T-helper 1 cell (primary cell): ENCODE measurements at places on chromosomes 7 and 10.

DNA sequence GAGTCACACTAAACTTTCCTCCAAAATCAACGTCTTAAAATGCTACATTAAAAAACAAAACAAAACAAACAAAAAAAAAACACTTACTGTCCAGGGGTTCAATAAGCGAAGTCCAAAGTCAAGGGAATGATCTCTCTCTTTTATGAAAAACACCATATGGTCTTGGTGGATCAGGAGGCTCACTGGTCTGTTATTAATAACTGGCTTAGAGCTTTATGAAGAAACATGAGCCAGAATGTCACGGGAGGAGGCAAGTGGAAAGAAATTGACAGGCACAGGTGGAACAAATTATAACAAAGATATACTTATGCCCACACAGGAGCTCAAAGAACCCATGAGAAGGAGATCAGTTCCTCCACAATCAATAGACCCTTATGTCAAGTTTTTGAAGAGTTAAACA, at the start of gene MRLN:
Gene MRLN (minus strand): TSS at position 189 of the 400 bp plus-strand sequence.
- DNase-seq = no peak

- no peak for DNase-seq
These were observed 143.9 kb upstream of the STK17A start for GRCh38 chr7:43438897-43439479.

DNA sequence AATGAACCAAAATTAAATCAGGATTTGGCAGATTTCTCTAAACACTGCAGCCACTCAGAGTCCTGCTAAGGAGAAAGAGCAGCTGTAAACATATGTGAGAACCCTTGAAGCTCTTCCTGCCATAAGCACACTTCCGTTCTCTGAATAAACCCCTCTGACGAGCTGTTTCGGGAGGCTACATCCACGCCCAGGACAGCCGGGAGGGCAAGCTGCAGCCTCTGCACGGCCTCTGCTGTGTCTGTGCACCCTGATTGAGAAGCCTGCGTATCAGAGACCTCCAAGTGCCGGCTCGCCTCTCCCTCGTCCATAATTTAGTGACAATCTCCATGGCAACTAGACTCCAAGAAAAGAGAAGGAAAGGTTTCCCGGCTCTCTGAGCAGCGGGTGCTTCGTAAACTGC, 114.4 kb downstream of the PTPRN2 start:
- no peak for DNase-seq

- no peak for DNase-seq
These were observed 19.4 kb upstream of the TNS3 start for GRCh38 chr7:47601119-47601880.

- no peak for DNase-seq
These were observed 49.6 kb downstream of the ASB13 start for GRCh38 chr10:5616836-5617235.

DNA sequence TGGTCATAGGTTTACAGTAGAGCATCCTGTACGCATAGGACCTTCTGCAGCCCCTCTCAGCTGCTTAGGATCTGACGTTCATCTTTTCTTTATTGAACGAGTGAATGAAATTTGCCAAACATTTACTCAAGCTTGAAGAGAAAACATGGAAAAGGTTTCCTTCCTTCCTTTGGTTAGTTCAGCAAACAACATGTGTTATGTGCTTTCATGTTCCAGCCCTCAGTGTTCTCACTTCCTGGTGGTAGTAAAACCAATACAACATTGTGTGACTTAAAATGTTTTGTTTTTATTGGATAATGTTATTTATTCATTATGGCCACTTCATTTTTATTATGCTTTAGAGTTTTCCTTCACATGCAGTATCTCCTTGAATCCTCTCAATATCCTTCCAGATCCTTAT, 1.4 kb upstream of the CDCA7L start:
- no peak for DNase-seq

- DNase-seq = no peak
These were observed 47.0 kb downstream of the THSD7A start for GRCh38 chr7:11784769-11785536.

GRCh38 chr7:37320848-37321468, 127.7 kb downstream of the ELMO1 start:
- no peak for DNase-seq

DNA sequence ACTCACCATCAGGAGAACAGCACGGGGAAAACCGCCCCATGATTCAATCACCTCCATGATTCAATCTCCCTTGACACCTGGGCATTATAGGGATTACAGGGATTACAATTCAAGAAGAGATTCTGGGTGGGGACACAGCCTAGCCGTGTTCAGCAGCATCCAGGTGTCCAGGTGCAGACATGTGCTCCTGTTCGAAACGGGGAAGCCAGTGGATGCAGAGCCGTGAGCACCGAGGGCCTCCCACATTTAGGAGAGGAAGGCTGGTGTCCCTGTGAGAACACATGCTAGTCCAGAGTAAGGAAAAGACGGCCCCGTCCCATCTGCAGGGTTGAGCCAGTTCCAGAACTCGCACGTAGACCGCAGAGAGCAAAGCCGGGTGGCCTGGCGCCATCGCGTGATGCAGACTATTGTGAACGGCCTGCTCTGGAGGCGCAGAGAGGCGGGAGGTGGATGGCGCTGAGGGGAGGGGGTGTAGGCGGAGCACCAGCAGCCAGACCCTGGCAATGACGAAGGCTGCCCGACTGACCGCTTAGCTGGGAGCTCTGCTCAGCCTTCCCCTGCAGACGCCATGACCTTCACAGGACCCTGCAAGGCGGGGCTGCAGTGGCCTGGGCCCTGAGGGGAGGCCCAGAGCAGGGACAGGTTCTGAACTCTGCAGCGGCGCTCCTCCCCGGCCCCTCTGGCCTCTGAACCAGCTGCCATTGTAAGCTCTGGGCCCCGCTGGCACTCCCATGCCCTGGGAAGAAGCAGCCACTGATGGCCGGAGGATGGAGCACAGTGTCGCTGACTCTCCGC, 141.6 kb upstream of the TCERG1L start:
- DNase-seq = no peak

GRCh38 chr7:12637819-12638592, 49.4 kb upstream of the ARL4A start:
- DNase-seq = no peak

DNA sequence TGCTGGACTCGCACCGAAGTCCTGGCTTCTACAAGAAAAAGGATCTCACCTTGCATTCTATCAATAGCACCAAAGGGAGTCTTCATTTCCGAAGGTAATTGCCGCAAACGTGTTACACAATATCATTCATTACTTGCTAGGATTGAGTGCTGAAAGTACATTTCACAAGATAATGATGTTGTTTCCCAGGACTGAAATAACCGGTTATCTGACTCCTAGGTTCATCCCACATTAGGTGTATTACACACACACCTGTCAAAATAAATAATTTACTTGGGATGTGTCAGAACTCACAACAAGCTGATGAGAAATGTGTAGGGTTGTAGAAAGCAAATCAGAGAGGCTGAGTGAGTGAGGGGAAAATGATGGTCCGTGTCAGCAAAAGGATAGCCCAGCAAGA, 219.4 kb upstream of the RHOBTB1 start:
- DNase-seq = no peak

DNA sequence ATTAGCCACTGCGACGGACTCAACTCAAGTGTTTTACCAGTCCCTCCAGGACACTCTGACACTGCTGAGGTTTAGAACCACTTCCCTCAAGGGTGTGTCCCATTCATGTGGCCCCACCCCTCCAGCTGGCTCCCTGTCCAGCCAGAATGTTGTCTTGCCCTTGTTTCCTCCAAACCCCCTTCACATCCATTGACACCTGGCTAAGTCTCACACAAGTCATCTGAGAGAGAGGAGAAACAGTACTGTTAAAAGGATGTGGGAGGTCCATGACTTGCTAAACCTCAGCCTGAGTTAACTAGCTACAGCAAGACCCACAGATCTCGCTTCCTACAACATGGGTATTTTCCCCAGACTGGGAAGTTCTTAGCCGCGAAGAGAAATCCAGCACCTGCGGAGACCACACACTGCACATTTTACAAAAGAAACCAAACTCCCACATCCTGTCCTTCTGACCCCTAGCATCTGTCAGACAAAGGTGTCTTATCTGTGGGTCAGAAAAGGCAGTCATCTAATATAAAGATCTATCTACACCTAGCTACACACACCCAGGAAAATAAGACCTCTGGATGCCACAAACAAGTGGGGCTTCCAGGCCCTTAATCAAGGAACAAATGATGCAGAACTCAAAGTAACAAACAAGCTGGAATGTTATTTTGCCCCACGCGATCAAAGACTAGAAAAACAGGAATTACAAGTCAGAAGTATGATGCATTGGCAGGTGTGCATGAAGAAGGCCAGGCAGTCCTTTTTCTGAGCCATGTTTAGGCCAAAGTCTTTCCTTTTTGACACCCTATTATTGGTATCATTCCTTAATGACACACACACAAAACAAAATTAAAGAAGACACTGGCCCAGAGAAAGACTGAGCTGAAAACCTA, 13.9 kb downstream of the OSBPL3 start:
- DNase-seq = no peak

GRCh38 chr7:51067757-51068156, 248.9 kb downstream of the COBL start:
- DNase-seq = no peak

DNA sequence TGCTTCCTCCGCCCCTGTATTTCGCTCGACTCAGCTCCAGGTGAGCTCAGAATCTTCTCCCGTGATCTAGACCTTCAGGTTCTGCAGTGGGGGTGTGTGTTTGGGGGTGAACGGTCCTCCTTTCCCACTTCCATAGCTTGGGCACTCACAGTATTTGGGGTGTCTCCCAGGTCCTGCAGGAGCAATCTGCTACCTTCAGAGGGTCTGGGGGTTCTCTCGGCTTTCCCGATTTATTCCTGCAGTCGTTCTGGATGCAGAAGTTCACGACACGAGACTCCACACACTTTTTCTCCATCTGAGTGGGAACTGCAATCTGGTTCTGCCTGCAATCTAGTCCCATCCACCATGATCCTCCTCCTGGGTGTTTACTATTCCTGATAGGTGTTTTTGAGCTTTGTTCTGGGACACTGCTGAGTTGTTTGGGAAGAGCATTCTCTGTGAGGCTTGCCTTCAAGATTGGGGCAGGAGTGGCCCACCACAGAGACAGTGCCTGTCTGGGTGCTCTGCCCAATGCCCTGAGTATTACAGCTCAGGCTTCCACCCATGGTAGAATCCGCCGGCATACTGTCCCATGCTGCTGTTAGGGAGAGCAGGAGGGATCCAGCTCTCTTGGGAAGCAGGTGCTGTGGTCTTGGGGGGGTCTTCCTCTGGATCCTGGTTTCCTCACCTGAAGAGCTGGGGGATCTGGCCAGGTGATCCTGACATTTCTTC, 29.8 kb downstream of the JAKMIP3 start:
- no peak for DNase-seq

GRCh38 chr7:70356787-70357328, 758.6 kb downstream of the AUTS2 start:
- DNase-seq = no peak

DNA sequence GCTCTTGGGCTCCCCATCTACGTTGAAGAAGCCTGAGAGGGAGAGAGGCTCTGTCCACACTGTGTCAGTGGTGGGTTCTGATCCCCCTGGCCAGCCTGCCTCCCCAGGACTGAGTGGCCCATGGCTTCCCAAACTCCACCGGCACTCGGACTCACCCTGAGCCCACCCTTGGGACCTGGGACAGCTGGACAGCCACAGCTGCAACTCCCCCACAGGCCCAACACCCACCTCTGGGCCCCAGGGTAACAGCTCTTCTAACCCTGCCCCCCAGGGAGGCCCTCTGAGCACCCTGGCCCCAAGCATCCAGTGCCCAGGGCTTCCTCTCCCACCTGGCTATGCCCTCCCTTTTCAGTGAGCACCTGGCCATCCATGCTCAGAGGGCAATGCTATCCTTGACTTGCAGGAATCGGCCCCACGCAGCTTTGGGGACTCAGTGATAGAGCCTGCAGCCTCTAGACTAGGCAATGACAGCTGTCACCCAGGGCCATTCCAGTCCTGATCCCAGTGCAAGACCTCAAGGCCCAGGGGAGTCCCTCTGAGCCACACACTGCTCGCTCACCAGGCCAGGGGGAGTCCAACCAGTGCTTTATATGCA, 17.9 kb downstream of the OGDHL start:
- DNase-seq = no peak

GRCh38 chr10:124992462-124993344, 50.8 kb downstream of the ZRANB1 start:
- no peak for DNase-seq

- no peak for DNase-seq
These were observed at the start of gene PRLHR for GRCh38 chr10:118595598-118596425. Gene PRLHR (minus strand): TSS chr10:118595648. CDS start chr10:118595244, 404 bp downstream.

- DNase-seq = no peak
These were observed 517.4 kb downstream of the PARD3 start for GRCh38 chr10:34297541-34298345.

DNA sequence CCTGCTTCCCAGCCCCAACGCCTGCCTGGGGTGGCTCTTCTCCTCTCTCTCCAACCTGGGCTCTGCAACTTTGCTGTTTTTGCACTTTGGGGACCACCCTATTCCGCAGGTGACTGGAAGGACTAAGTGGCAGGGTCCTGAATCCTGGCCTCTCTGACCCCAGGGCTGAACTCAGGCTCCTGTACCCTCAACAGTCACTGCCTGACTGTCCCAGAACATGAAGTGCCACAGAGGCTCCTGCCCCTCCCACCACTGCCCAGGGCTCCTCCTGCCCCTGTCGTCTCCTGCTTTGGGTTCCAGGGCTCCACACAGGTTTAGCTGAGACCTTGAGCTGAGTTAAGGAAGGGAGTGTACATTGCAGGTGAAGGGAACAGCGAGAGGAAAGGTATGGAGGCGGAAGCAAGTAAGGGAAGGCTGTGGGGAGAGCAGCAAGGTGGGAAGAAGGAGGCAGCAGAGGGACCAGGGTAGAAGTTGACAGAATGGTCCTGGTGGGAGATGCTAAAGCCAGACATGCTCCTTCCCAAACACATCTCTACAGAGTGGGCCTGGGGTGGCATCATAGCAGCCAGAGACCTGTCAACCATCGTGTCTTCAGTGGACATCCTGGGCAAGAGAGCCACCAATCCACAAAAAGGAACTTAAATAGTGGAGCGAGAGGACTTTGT, 5.7 kb upstream of the GRID1 start:
- no peak for DNase-seq

- DNase-seq = no peak
These were observed 536.4 kb downstream of the DNAJB6 start for GRCh38 chr7:157873181-157873580.

GRCh38 chr10:90652519-90652918, 205.3 kb downstream of the HTR7 start:
- no peak for DNase-seq

DNA sequence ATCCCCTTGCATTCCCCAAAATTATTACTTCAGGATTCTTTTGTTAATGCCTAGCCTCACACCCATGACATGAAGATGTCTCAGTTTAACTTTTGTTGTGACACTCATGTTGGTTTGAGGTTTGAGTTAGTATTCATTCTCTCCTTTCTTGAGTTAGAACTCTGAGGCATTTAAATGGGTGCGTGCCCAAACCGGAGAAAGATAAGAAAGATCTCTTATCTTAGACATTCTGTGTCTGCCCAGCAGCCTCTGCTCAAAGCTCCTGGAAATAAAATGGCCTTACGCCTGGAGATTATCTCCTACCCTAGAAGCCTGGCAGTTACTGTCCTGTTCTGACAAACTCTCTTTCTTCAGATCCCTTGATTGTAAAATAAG, 26.3 kb downstream of the WBP1L start:
- DNase-seq = no peak
